ENCODE measurements at places on chromosomes 7 and 10.

GRCh38 chr10:75592791-75593643 is 161.6 kb downstream of the LRMDA start:
- DNase-seq: peak; percentile 57

DNA sequence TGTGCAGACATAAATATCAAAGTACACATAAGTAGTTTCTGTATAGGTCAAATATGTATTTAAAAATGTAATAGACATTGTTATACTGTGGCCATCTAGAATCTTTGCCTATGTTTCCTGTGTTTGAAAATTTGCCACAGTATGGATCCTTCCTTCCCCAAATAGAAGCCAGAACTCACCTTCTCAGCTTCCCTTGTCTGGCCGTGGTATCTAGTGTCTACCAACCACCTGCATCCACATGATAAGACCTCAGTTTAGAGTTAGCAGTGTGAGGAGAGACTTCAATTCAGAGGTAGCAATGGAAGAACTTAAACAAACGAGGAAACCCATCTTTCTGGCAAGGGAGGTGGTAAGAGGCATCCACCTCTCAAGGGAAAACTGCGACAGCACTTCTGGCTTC is 4.9 kb downstream of the TRDMT1 start:
- DNase-seq: no peak

DNA sequence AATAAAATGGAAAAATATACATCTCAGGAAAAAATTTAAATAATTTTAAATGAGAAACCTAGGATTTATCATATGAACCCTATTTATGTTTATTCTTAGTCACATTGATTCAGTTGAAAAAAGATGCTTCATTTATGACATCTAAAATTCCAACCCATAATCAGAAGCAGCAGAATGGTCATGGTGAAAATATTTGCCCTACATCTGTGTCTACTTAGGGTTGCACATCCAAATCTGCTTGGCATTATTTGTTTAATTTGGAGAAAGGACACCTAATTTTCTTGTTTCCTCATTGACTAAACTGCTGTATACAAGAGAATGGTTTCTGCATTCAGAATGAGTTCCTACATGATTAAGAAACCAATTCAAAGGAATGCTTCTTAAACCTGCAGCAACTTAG is 72.9 kb upstream of the SKAP2 start:
- no peak for DNase-seq

GRCh38 chr10:118974951-118975350 is 54.6 kb upstream of the NANOS1 start:
- DNase-seq: no peak

GRCh38 chr10:119131512-119132240 is 27.8 kb downstream of the DENND10 start:
- DNase-seq: no peak

DNA sequence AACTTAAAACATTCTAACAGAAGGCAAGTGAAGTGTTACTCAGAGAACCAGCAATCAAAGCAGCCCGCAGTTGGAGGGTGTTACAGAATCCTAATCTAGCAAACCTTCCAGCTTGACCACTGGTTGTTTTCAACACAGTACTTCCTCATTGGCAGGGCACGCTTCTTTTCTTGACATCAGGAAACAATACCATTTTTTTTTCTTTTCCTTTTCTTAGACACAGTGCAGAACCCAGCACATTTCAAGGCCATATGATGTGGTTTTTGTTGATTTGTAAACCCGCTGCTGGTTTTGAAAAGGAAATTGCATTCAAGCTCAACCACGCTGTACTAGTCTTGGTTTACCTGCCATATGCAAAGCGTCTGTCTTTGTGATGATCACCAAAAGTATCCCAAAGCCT is 33.4 kb downstream of the RHOBTB1 start:
- no peak for DNase-seq

GRCh38 chr7:127349881-127350280 is 42.6 kb downstream of the ZNF800 start:
- no peak for DNase-seq

GRCh38 chr7:30899630-30900029 is 12.0 kb upstream of the AQP1 start:
- no peak for DNase-seq

Data from HEK293T (cell line).